Left lung (tissue), 14 donors: ENCODE measurements at places on chromosomes 12 and 14.
A peak's percentile ranks its signal among the peaks of the same experiment; 100 is the strongest.

DNA sequence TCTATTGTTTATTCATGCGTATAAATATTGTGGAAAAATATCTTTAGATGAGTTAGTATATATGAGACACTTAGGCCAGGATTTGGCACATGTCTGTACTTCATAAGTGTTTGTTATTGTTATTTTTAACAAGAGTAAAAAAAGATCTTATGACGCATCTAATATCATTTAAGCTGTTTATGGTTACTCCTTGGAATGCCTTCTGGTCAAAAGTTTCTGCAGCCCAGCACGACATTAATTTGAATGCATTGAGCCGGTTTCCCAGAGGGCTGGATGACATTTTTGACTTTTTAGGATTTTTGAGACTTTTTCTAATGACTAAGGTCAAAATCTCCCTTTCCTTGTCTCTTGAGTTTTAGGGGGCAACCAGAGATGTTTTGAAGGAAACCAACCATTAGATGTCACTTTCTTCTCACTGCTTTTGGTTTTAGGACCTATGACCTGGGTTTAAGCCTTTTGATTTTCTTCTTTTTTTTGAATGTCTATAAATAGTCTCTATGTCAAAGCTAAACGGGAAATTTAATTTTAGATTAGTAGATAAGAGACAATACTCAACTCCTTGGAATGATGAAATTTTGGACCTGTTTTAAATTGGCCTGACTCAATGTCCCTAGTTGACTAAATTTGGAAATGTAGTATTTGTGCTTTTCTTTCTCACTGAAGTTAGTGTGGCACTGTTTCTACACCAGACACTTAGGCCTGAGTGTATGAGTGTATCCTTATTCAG is 215.5 kb downstream of the AEBP2 start:
- H3K4me3 ChIP-seq, result no peak overlapping the region
- H3K4me1 ChIP-seq, result no peaks in the 10 kb centered on the region
- H3K27me3 ChIP-seq, result no peaks in the 10 kb centered on the region
- no peak for DNase-seq
- no peak overlapping the region for H3K27ac ChIP-seq
- H3K36me3 ChIP-seq, result no peaks in the 10 kb centered on the region

GRCh38 chr12:76878099-76878898 is 520 bp downstream of the CSRP2 start:
- no peaks in the 10 kb centered on the region for H3K36me3 ChIP-seq
- H3K27me3 ChIP-seq, result peaks cover 46% of the 10 kb centered on the region
- peak overlapping the region; percentile 85 for H3K27ac ChIP-seq
- peak; percentile 28 for DNase-seq
- H3K4me1 ChIP-seq, result no peaks in the 10 kb centered on the region

GRCh38 chr12:101110866-101111265 is 99.2 kb downstream of the SLC5A8 start:
- no peak for DNase-seq
- no peaks in the 10 kb centered on the region for H3K4me1 ChIP-seq
- no peaks in the 10 kb centered on the region for H3K36me3 ChIP-seq
- H3K4me3 ChIP-seq, result no peak overlapping the region
- no peaks in the 10 kb centered on the region for H3K27me3 ChIP-seq

DNA sequence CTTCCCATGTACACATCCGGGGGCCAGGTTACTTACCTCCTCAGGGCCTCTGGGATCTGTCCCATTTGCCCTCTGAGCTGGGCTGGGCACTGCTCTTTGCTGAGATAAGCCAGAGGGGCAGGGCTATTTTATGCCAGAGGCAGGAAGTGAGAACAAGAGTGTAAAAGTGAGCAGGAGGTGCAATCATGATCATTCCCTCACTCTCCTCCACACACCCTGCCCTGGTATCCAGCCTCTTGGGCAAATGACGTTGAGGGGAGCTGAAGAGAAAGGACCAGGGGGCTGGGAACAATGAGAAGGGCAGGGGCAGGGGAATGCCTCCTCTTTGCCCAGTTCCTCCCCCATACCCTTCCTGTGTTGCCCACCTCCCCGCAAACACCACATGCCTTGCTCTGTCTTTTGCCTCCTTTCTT is 4.2 kb downstream of the LPAR5 start:
- H3K27ac ChIP-seq, result no peak overlapping the region
- no peaks in the 10 kb centered on the region for H3K4me1 ChIP-seq
- no peaks in the 10 kb centered on the region for H3K27me3 ChIP-seq
- no peaks in the 10 kb centered on the region for H3K36me3 ChIP-seq
- no peak for DNase-seq
